Activated CD8-positive, alpha-beta memory T cell treated with anti-CD3 and anti-CD28 coated beads for 1 hour (primary cell): ENCODE measurements at places on chromosomes 3 and 15.

GRCh38 chr3:195094191-195094921, 176.6 kb downstream of the XXYLT1 start:
- DNase-seq = no peak

DNA sequence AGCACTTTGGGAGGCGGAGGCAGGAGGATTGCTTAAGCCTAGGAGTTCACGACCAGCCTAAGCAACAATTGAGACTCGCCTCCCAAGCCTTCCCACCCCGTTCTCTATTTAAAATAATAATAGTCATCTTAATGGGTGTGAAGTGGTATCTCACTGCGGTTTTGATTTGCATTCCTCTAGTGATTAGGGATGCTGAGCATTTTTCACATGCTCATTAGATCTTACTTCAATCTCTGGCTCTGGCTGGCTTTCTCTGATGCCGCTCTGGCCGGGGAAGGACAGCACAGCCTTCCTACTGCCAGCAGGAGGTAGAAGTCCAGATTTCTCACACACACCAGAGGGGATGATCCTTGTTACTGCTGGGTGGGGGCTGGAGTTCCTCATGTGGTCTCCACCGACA, 7.4 kb upstream of the EIF4A2 start:
- DNase-seq = no peak

DNA sequence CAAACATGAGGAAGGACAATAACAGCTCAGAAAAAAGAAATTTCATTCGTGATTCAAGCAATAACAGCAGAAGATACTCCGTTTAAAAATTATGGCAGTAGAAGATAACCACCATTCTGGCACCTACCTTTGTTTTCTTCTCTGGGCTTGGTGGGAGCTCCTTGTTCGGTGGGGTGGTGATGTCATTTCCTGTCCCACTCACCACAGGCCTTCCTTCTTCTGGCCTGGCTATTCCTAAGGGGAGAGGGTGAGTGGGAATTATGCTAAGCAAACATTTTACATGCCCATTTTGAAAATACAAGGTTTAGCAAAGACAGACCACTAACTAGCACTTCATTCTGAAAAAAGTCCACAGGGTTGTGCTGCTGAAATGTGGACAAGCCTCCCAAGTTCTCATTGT, 74.4 kb downstream of the DHX30 start:
- no peak for DNase-seq

- DNase-seq = no peak
These were observed 137.4 kb downstream of the STT3B start for GRCh38 chr3:31670136-31670535.

- no peak for DNase-seq
These were observed 72.3 kb downstream of the FGF12 start for GRCh38 chr3:192655040-192655439.

GRCh38 chr3:47722859-47723258, 58.8 kb downstream of the SMARCC1 start:
- DNase-seq = no peak

GRCh38 chr3:57079474-57079831, 19.0 kb downstream of the SPATA12 start:
- no peak for DNase-seq

- no peak for DNase-seq
These were observed 14.6 kb downstream of the MYNN start for GRCh38 chr3:169787791-169788190.

- DNase-seq = no peak
These were observed 18.9 kb downstream of the PTPN23 start for GRCh38 chr3:47399531-47400270.
